ENCODE measurements at places on chromosomes 2 and 18. TPM values are rescaled to one million over a fixed set of nuclear protein-coding genes. Genes with fewer than 3 reads are reported as not detected.

GRCh38 chr18:32343634-32344033 is 127.0 kb downstream of the GAREM1 start:
- peaks cover 4% of the 10 kb centered on the region for H3K4me1 ChIP-seq
- no peaks in the 10 kb centered on the region for H3K36me3 ChIP-seq
- H3K27ac ChIP-seq, result no peak overlapping the region
- peaks cover 3% of the 10 kb centered on the region for H3K27me3 ChIP-seq

DNA sequence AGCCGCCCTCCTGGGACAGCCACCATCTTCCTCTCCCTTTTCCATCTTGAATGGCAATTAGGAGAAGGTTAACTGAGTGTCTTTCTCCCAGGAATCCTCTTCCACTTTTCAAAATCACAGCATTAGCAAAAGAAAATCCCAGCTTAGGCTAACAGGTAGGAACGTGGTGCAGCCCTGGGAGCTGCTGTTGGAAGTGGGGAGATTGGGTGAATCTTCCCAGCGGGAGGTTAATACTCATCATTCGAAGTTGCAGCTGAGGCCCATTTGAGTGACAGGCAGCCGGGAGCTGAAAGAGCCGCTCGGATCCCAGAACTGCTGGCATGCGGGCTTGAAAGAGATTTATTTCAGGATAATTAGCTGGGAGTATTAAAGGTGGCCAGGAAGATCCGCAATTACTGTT is 306.0 kb downstream of the BCL11A start:
- no peaks in the 10 kb centered on the region for H3K4me1 ChIP-seq
- DNase-seq, result no peak
- H3K36me3 ChIP-seq, result no peaks in the 10 kb centered on the region
- H3K27ac ChIP-seq, result no peak overlapping the region

DNA sequence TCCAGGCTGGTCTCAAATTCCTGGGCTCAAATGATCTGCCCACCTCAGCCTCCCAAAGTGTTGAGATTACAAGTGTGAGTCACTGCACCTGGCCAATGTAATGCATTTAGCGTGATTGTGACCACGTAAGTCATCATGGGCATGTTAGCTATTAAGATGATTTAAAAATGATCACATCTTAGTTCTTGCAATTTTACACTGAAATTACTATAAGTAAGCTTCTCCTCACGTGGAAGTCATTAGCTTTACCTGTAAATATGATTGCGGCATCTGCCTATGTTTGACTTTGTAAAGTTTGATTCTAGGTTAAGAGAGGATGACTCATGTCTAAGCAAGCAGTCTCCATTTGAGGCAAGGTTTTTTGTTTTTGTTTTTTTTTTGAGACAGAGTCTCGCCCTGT is 85.5 kb downstream of the PMAIP1 start:
- no peak overlapping the region for H3K4me3 ChIP-seq
- H3K27ac ChIP-seq, result no peak overlapping the region
- H3K4me1 ChIP-seq, result no peaks in the 10 kb centered on the region
- no peak for DNase-seq

- H3K27me3 ChIP-seq, result no peaks in the 10 kb centered on the region
- H3K36me3 ChIP-seq, result no peaks in the 10 kb centered on the region
- DNase-seq, result no peak
- no peak overlapping the region for H3K27ac ChIP-seq
- H3K4me1 ChIP-seq, result peaks cover 14% of the 10 kb centered on the region
- H3K4me3 ChIP-seq, result no peak overlapping the region
These were observed 373.1 kb downstream of the CMPK2 start for GRCh38 chr2:6492573-6492972.

DNA sequence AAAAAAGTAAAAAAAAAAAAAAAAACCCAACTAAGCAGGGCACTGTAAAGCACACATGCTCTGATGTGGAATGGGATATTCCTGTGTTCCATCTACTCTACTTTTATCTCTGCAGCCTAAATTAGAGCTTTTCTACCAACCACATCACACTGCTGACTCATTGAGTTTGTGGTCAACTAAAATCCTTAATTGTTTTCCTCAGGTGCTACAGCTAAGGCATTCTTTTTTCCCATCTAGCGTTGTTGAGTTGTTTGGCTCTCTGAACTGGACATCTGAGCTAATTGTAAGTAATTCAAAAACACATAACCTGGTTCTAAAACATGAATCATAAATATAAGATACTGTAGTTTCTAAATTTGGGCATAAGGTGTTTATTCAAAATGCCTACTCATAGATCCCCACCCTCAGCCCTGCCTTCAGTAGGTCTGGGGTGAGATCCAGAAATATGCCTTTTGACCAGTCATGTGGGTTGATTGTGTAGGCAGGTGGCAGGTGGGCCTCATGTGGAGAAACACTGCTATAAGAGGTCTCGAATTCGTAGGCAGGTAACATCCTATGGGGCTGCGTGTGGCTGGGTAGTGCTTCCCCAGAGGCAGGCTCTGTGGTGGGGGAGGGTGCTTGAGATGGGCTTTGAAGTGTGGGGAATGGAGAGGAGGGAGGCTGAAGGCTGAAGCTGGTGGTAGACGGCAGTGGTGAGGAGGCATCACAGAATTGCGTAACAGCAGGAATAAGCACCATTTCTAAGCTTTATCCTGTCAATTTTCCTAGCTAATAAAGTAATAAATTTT is 27.2 kb downstream of the ANKRD29 start:
- no peak overlapping the region for H3K27ac ChIP-seq
- H3K4me1 ChIP-seq, result no peaks in the 10 kb centered on the region
- H3K4me3 ChIP-seq, result no peak overlapping the region
- no peak for DNase-seq

GRCh38 chr2:209496586-209496982 is 72.7 kb downstream of the MAP2 start:
- H3K27me3 ChIP-seq, result no peaks in the 10 kb centered on the region
- DNase-seq, result no peak
- H3K27ac ChIP-seq, result no peak overlapping the region
- H3K36me3 ChIP-seq, result no peaks in the 10 kb centered on the region
- H3K4me1 ChIP-seq, result no peaks in the 10 kb centered on the region

GRCh38 chr2:24898122-24899109 is 21.6 kb downstream of the ADCY3 start:
- H3K4me3 ChIP-seq, result no peak overlapping the region
- no peak for DNase-seq
- no peak overlapping the region for H3K27ac ChIP-seq
- H3K27me3 ChIP-seq, result no peaks in the 10 kb centered on the region
- H3K36me3 ChIP-seq, result peaks cover 70% of the 10 kb centered on the region

- H3K27ac ChIP-seq, result no peak overlapping the region
- H3K4me1 ChIP-seq, result no peaks in the 10 kb centered on the region
- H3K27me3 ChIP-seq, result no peaks in the 10 kb centered on the region
- H3K36me3 ChIP-seq, result no peaks in the 10 kb centered on the region
- no peak for DNase-seq
These were observed 321.4 kb upstream of the SLC8A1 start for GRCh38 chr2:40773291-40773690.

DNA sequence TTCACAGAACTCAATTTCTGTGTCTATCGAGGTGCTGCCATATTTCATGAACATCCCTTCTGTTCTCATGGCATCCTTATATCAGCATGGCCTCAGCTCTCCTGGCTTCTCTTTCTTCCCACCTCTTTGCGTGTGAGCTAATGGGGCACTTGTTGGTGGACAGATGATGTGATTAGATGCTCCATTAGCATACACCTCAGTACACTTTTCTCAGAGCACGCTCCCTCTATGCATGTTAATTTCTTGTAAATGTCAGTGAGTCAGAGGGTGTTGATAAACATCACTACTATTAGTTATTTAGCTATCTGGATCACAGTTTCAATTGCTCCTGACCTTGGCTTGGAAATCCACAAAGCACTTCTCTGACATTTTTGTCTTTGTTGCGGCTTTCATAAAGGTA is 159.4 kb downstream of the CD8B2 start:
- H3K36me3 ChIP-seq, result no peaks in the 10 kb centered on the region
- no peaks in the 10 kb centered on the region for H3K4me1 ChIP-seq
- H3K27me3 ChIP-seq, result no peaks in the 10 kb centered on the region
- no peak for DNase-seq
- H3K27ac ChIP-seq, result no peak overlapping the region

DNA sequence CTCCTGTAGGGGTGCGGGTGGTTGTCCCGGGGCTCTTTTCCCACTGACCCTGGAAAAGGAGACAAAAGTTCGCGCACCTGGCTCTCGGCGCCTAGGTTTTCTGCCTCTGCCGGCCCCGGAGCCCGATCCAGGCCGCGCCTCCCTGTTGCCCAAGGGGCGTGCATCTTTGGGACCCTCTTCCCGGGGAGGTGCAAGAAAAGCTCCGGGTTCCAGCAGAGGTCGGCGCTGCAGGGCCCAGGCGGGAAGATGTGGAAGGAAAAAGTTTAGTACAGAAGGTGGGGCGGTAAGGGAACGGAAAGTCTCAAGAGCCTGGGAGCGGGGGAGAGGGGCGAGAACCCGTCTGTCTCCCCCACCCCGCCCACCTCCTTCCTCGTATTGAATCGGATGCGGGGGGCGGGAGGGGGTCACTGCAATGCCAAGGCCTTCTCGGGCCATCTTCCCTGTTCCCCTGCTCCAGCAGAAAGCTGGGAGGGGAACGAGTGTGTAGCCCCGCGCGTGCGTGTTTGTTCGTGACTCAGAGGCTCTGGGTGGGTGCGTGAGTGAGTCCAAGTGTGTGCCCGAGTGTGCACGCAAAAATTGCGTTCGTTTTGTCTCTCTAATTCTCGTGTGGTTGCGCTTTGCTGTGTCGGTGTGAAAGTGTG is 6.3 kb upstream of the EN1 start:
- H3K36me3 ChIP-seq, result no peaks in the 10 kb centered on the region
- no peaks in the 10 kb centered on the region for H3K27me3 ChIP-seq
- no peak for DNase-seq

- DNase-seq, result no peak
- H3K36me3 ChIP-seq, result no peaks in the 10 kb centered on the region
- H3K4me3 ChIP-seq, result no peak within 1 kb of the TSS
- H3K27me3 ChIP-seq, result no peaks in the 10 kb centered on the region
These were observed at the start of gene ECEL1 for GRCh38 chr2:232487385-232488096. TSS of gene ECEL1 (minus strand) at chr2:232487834. CDS start at chr2:232486653, 1,181 bp downstream.

GRCh38 chr2:170271340-170271739 is 93.4 kb downstream of the MYO3B start:
- DNase-seq, result no peak
- H3K27ac ChIP-seq, result no peak overlapping the region
- no peaks in the 10 kb centered on the region for H3K4me1 ChIP-seq

DNA sequence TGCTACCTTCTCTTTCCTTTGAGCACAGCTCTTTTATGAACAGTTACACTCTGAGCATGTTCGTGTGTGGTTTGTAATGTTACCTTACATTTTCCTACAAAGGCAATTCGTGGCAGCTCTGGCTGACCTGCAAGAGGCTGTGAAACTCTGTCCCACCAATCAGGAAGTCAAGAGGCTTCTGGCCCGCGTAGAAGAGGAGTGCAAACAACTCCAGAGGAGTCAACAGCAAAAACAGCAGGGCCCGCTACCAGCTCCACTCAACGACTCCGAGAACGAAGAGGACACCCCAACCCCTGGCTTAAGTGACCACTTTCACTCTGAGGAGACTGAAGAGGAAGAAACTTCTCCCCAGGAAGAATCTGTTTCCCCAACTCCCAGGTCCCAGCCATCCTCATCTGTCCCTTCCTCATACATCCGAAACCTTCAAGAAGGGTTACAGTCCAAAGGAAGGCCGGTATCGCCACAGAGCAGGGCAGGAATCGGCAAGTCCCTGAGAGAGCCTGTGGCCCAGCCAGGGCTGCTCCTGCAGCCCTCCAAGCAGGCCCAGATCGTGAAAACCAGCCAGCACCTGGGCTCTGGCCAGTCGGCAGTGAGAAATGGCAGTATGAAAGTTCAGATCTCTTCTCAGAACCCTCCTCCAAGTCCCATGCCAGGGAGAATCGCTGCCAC is 56.9 kb downstream of the WDSUB1 start:
- H3K4me1 ChIP-seq, result no peaks in the 10 kb centered on the region
- H3K36me3 ChIP-seq, result no peaks in the 10 kb centered on the region
- no peak for DNase-seq
- no peaks in the 10 kb centered on the region for H3K27me3 ChIP-seq
- no peak overlapping the region for H3K4me3 ChIP-seq
- no peak overlapping the region for H3K27ac ChIP-seq

GRCh38 chr18:3079653-3080052 is 66.7 kb upstream of the LPIN2 start:
- no peaks in the 10 kb centered on the region for H3K36me3 ChIP-seq
- no peak overlapping the region for H3K27ac ChIP-seq
- H3K27me3 ChIP-seq, result no peaks in the 10 kb centered on the region
- H3K4me3 ChIP-seq, result no peak overlapping the region

- no peaks in the 10 kb centered on the region for H3K27me3 ChIP-seq
- H3K36me3 ChIP-seq, result peaks cover 15% of the 10 kb centered on the region
- H3K27ac ChIP-seq, result no peak overlapping the region
- H3K4me3 ChIP-seq, result peak overlapping the region; percentile 92
- peak; percentile 83 for DNase-seq
These were observed 461 bp downstream of the PRADC1 start for GRCh38 chr2:73232403-73233153.

DNA sequence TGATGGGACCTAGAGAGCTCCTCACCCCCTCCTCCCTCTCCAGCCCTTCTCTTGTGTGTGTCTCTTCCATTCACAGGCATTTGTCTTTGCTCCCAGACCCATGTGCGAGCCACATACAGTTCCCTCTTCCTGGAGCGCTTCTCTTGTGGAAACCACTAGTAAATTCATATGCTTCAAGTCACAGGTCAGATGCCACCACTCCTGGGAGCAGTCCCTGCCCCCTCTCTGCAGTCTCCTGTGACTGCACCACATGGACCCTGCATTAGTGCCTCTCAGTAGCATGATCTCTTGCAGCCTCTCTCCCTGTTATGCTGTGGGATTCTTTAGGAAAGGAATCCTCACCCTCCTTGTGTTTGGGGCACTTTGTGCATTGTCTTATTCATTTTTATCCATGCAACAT is 96.5 kb upstream of the NFATC1 start:
- no peaks in the 10 kb centered on the region for H3K27me3 ChIP-seq
- peaks cover 3% of the 10 kb centered on the region for H3K36me3 ChIP-seq
- H3K4me1 ChIP-seq, result peaks cover 49% of the 10 kb centered on the region

DNA sequence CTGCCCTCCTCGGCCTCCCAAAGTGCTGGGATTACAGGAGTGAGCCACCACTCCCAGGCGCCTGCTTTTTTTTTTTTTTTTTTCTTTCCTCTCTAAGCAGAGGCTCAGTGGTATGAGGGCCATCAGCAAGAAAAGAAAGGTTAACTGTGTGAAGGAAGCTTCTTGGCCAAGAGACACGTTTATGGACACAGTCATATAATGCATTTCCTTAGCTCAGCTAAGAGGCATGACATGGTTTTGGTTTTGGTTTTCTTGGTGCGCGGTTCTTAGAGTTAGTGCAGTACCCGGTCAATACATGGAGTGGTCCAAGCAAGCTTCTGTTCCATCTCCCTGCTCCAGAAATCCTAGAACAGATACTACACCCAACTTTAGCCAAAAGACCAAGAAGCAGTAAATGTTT is 42.6 kb downstream of the RALBP1 start:
- H3K27me3 ChIP-seq, result no peaks in the 10 kb centered on the region
- no peak for DNase-seq
- H3K36me3 ChIP-seq, result peaks cover 22% of the 10 kb centered on the region

PROKR1 gene
- total RNA-seq, result not detected

ABCB11 gene
- total RNA-seq, result not detected

NEUROD1 gene
- total RNA-seq, result not detected

DSG1 gene
- 16.2 TPM for total RNA-seq

POTEJ gene
- not detected for total RNA-seq

DYSF gene
- not detected for total RNA-seq

PLGLB1 gene
- total RNA-seq, result 12.2 TPM

DCDC2C gene
- total RNA-seq, result not detected

ZNF638 gene
- total RNA-seq, result 317 TPM

DBI gene
- total RNA-seq, result 109 TPM
